ENCODE measurements at places on chromosomes 11 and 22. TPM values are rescaled to one million over a fixed set of nuclear protein-coding genes. Genes with fewer than 3 reads are reported as not detected.

The HPX gene
- 0.32 TPM for total RNA-seq

The POU2AF3 gene
- not detected for total RNA-seq

The APLNR gene
- not detected for total RNA-seq

The HEPHL1 gene
- not detected for total RNA-seq

The DDI1 gene
- total RNA-seq: not detected

The CTSW gene
- total RNA-seq: not detected

The APOA4 gene
- total RNA-seq: not detected

The TRPM5 gene
- total RNA-seq: not detected

The BCO2 gene
- 0.69 TPM for total RNA-seq

The FJX1 gene
- 48.2 TPM for total RNA-seq

DNA sequence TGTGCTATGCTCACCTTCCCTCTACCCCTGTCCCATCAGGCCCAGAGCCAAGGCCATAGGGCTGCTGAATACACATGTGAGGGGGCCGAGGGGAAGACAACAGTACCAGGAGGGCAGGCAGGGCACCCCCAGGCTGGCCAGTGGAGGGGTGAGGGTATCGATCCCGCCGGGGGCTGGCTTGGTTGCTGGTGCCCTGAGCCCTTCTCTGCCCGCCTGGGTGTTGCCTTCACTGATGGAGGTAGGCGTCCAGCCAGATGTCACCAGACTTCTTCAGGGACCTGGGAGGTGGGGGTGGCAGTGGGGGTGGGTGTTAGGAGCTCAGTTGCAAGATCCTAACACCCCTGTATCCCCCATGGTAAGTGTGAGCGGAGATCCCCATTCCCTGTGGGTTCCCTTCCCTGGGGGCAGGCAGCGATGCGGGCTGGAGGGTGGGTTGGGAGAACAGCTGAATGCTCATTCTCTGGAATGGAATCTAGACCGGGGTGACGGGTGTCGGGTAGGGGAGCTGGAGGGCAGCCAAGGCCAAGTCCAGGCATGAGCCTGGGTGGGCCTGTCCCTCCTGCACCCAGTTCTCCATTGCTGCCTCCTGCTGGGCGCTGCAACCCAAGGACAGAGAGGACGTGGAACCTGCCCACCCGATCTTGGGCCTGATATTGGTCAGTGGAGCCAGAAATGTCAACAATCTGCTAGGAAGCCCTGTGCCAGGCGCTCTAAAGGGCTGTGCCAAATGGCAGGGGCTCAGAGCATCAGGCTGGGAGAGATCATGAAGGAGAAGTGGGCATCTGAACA lies 17.6 kb downstream of the FADS3 start:
- DNase-seq: no peak

GRCh38 chr11:133081020-133081419 lies 451.3 kb downstream of the OPCML start:
- DNase-seq: no peak

GRCh38 chr11:97290464-97291041 lies 900.7 kb downstream of the JRKL start:
- DNase-seq: no peak

DNA sequence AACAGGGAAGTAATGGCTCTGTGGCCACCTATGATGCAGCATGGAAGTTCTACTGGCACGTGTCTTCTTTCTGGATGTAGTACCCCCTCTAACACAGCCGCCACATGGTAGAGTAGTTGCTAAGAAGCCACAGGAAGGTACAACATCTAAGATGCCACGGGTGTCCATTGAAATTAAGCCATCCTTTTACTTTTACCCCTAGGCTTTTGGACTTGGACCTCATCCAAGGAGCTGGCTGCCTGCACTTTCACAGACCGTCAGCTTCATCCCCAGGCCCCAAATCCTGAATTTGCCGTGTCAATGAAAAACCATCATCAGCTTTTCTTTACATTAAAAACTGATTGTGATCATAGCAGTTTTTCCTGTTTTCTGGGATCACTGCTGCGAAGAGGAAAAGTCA lies 102.4 kb downstream of the RPL27A start:
- no peak for DNase-seq

GRCh38 chr22:23424031-23424430 lies 156.1 kb downstream of the IGLL1 start:
- no peak for DNase-seq

DNA sequence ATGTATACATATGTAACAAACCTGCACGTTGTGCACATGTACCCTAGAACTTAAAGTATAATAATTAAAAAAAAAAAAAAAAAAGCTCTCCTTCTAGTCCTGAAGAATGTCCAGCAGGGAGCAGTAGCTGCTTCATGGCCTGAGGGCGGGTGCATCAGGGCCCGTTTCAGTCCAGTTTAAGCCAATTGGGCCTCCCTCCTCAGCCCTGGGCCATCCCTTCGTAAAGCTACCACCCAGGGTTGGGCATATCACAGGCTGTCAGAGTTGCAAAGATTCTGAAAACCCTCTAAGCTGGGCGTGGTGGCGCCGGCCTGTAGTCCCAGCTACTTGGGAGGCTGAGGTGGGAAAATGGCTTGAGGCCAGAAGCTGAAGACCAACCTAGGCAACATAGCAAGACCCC lies 5.4 kb downstream of the TMPRSS13 start:
- peak; percentile 12 for DNase-seq

DNA sequence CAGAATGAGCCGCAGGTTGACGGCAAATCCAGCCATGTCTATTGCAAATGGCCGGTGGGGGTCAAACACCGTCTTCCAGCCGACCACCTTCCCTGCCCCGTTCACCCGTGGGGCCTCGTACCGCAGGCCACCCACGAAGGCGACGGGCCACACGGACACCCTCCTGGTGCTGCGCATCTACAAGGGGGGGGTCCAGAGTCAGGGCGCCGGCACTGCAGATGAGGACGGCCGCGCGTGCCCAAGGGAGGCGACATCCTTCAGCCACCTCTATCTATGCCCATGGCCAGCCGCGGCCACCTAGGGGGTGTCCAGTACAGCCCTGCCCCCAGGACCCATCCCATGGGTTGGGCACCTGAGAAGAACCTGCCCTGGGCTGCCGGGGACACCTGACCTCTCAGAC lies 29.2 kb downstream of the B3GAT1 start:
- DNase-seq: no peak

DNA sequence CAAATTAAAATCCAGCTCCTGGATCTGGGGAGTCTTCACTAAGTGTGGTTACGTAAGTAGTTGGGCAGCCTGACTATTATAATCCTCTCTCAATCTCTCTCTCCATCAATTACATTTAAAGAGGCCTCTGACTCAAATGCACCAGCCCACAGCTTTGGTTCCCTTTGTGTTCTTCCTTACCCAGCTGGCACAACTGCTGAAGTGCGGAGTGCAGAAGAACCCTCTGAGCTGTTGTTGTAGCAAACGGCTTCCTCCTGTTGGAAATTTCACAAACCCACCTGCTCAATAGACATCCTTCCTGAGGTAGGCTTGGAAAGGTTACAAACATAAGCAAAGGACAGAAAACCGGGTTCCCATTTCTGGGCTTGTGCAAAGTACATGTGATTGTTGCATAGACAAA lies 17.0 kb upstream of the SORL1 start:
- DNase-seq: no peak

DNA sequence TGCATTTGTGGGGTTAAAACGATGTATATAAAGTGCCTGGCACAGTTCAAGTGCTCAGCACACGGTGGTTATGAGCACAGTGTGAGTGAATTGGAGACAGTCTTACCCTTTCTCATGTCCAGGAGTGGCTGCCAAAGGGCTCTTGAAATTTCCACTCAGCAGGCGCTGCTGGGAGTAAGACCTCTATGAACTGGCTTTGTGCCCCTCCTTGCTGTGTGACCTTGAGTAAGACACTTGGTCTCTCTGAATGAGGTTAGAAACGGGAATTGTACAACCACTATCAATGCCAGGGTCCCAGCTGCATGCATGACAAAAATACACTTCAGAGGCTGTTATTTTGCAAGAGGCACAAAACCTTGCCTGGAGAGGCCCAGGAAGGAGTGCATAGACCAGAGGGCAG lies 86.6 kb downstream of the TSPAN18 start:
- DNase-seq: no peak

DNA sequence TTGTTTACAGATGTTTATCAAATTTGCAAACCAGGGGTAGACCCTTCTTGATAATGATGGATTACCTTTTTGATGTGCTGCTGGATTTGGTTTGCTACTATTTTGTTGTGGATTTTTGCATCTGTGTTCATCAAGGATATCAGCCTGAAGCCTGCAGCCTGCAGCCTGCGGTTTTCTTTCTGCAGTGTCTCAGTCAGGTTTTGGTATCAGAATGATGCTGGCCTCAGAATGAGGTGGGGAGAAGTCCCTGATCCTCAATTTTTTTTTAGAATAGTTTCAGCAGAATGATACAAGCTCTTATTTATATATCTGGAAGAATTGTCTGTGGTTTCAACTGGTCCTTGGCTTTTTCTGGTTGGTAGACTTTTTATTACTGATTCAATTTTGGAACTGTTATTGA lies 19.7 kb upstream of the RAB38 start:
- DNase-seq: no peak

GRCh38 chr11:96109331-96110030 lies 185.6 kb upstream of the MTMR2 start:
- no peak for DNase-seq

- DNase-seq: no peak
Observed at GRCh38 chr11:64529559-64530520, 61.2 kb upstream of the SLC22A12 start.

All from HFFc6 (cell line).